ENCODE measurements at places on chromosomes 7 and 10.

GRCh38 chr7:112892263-112892662 is 102.1 kb upstream of the TMEM168 start:
- DNase-seq = no peak

- DNase-seq = no peak
Observed at GRCh38 chr7:44259547-44260457, 59.0 kb downstream of the YKT6 start.

GRCh38 chr7:143263266-143264195 is at the start of gene GSTK1:
TSS of gene GSTK1 (plus strand) at chr7:143263441. CDS start at chr7:143263514, 73 bp downstream.
- peak; percentile 84 for DNase-seq

GRCh38 chr7:24283897-24284698 is at the start of gene NPY:
TSS of gene NPY (plus strand) at chr7:24284190. CDS start at chr7:24285241, 1,051 bp downstream.
- no peak for DNase-seq

DNA sequence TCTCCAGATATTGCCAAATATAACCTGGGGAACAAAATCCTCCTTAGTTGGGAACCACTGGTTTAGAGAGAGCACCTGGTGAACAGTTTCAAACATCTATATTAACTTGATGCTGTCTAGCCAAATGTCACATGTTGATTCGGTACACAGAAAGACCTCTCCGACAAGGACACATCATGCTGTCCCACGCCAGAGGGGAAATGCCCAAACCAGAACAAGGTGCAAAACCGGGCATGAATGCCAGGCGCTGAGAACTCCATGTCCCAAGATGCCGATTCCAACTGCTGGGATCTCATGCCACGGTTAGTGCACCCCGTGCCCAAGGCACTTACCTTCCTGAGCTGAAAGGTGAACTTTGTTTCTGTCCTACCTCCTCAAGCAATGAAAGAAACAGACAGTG is 100.8 kb downstream of the SFMBT2 start:
- no peak for DNase-seq

GRCh38 chr10:79399223-79399831 is 46.1 kb downstream of the ZCCHC24 start:
- no peak for DNase-seq

GRCh38 chr10:130169136-130169859 is 33.1 kb downstream of the GLRX3 start:
- DNase-seq = no peak

DNA sequence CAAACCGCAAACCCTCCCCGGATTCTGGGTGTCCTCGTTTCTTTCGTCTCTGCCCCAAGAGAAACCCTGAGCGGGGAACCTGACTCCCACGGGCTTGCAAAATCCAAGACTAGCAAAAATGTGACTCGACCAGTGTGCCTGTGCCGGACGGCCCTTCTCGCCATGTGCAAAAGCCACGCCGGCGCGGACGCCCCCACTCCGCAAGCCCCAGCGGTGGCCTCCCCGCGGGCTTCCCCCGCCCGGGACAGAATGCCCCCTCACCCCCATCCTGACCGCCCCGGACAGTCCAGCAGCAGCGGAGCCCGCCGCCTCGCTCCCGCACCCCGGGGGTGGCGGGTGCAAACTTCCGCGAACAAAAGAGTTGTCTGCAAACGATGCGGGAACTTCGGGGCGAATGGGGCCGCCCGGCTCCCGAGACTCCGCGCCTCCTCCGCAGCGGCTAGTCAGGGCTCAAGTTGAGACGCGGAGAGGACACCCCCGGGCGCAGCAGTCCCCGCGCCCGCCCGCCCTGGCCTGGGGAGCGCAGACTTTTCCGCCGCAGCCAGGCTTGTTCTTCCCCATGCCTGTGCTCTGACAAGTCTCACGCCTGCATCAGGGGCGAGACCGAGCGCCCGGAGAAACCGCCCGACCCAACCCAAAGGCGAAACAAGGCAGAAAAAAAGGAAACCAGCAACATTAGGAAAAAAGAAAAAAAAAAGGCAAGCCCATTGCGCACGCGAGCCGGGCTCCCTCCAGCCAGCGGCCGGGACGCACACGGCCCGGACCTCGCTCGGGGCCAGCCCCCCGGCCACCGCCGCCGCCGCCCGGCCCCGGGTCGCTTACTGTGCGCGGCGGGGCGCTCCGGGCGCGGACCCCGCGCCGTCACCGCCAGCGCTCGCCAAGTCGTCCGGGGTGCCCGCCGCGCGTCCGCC is 732 bp downstream of the FAM53B start:
- peak; percentile 53 for DNase-seq

DNA sequence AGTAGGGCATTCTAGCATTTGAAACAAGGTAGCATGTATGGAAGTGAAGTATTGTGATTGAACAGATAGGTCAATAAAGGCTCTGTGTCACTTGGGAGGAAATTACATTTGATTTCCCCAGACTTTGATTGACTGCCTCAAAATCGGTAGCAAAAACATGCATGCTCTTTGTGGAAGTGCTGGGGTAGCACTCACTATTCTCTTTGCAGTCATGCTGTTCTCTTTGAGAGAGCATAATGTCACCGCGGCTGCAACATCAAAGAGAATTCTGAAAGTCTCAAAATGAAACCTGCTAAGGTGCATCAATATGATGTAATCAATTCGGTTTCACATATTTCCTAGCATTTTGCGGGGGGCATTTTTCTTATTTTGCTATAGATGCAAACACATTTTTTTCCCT is 64.2 kb downstream of the ARMC3 start:
- DNase-seq = no peak

- DNase-seq = no peak
Observed at GRCh38 chr7:156566812-156567549, 73.6 kb upstream of the RNF32 start.

- DNase-seq = no peak
Observed at GRCh38 chr7:43522406-43523156, 60.3 kb upstream of the STK17A start.

DNA sequence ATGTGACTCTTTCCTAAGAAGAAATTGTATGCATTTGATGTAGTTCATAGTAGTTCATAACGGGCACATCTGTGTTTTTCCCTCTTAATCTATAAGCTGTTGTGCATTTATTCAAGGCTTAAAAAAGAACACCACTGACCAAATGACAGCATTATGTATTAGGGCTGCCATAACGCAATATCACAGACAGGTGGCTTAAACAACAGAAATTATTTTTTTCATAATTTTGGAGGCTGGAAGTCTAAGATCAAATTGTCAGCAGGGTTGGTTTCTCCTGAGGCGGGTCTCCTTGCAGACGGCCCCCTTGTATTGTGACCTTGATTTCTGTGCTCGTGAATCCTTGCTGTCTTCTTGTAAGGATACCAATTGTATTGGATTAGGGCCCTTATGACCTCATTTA is 627 bp upstream of the SSMEM1 start:
- DNase-seq = no peak

DNA sequence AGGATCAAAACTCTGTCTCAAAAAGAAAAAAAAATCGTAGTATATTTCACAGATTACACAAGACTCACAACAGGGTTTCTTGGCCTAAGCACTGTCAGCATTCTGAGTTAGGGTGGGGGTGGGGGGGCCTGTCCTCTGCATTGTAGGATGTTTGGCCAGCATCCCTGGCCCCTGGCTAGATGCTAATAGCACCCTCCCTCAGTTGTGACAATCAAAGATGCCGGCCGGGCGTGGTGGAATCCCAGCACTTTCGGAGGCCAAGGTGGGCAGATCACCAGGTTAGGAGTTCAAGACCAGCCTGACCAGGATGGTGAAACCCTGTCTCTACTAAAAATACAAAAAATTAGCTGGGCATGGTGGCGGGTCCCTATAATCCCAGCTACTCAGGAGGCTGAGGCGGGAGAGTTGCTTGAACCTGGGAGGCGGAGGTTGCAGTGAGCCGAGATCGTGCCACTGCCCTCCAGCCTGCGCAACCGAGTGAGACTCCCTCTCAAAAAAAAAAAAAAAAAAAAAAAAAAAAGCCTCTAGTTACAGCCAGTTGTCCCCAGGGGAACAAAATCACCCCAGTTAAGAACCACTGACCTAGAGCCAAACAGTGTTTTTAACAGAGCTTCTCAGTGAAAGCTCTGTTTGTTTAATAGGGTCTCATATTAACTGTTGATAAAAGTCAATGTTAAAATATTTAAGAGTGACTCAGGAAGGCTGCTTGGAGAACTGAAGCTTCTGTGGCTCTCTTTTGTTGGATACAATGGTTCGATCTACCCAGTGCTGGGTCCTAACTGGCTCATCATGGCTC is 161.0 kb upstream of the FAM171A1 start:
- DNase-seq = no peak

GRCh38 chr10:48759113-48759901 is 74.6 kb downstream of the WDFY4 start:
- no peak for DNase-seq

- DNase-seq = no peak
Observed at GRCh38 chr10:126950401-126951105, 45.3 kb downstream of the DOCK1 start.

GRCh38 chr7:15685358-15686294 is 857 bp downstream of the MEOX2 start:
- no peak for DNase-seq

- DNase-seq = no peak
Observed at GRCh38 chr7:118039963-118040489, 143.9 kb upstream of the LSM8 start.

DNA sequence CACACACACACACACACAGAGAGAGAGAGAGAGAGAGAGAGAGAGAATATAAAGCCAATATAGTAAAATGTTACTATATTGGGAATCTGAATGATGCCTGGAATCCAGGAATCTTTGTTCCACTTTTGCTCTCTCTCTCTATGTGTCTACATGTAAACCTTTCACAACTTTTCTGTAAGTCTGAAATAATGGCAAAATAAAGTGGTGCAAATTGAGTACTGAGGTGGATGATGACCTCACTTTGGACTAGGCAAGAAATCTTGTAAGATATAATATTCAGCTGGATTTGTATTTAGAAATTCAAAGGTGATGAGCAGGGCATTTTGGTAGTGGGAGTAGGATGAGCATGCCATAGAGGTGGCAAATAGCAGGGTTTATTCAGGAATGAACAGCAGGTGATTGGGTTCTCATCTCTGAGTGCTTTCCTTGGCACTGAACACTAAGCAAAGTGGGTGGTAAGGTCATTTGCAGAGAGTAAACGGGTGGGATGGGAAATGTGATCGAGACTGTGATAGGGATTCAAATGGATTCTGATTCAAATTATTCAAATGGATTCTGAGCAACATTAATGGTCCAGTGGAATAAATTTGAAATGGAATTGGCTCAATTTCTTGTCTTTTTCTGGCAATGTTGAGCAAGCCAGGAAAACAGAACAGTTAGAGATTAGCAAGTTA is 9.7 kb upstream of the ANLN start:
- DNase-seq = no peak

- no peak for DNase-seq
Observed at GRCh38 chr10:24800861-24801260, 77.2 kb upstream of the ARHGAP21 start.

GRCh38 chr10:14186245-14186644 is 144.5 kb downstream of the FRMD4A start:
- DNase-seq = no peak

GRCh38 chr10:133520193-133520738 is 6.9 kb upstream of the CYP2E1 start:
- peak; percentile 91 for DNase-seq

- DNase-seq = no peak
Observed at GRCh38 chr7:138919911-138920310, 61.3 kb downstream of the KIAA1549 start.

GRCh38 chr10:112677689-112678088 is 230.7 kb downstream of the VTI1A start:
- no peak for DNase-seq

DNA sequence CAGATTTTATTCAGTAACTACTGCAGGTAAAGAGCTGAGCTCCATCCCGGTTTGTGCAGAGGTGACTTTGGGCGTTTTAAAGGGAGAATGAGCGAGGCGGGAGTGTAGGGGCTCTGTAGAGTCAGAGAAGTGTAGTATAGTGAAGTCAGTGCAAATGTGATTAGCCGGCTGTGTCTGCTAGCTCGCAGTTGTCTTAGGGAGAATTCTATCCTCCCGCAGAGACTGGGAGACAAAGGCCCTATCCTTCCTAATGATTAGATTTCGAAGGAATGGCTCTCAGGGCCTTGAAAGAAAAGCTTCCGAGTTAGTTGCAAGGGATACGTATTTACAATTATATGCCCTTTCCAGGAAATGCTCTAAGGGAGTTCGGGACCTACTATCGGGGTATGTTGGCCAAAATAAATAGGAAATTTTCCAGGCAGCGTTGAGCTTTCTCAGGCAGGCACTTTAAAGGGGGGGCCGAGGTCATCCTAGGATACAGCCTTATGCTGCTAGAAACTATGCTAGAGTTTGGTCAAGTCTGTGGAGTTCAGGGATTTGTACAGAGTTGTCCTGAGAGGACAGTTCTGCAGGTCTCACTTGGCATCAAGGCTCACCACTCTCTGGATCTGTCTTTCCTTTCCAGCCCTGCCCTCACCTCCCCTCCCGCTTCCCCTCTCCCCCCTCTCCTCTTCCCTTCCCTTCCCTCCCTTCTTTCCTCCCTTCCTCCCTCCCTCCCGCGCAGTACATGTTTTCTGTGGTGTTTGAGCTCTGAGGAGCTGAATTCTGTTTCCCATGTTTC is 825 bp downstream of the MRPL32 start:
- DNase-seq = no peak

GRCh38 chr10:119495545-119495944 is 47.0 kb downstream of the RGS10 start:
- no peak for DNase-seq

GRCh38 chr10:35178331-35178730 is 51.7 kb downstream of the CREM start:
- DNase-seq = no peak

DNA sequence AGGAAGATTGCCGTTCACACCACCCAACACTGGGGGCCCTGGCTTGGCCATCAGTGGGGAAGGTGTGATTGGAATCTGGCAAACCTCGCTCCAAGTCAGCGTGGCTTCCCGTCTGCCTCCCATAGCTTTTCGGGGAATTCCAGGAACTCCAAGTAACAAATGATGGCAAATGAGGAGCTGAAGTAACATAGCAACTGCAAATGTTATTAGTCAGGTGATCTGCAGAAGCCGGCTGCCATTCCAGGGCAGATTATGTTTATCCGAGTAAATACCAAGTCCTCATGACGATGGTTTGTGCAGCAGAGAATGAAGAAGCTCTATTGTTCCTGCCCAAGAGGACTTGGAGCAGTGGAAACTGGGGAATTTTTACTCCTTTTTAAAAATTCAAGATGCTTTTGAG is 270.5 kb upstream of the PODXL start:
- DNase-seq = no peak

DNA sequence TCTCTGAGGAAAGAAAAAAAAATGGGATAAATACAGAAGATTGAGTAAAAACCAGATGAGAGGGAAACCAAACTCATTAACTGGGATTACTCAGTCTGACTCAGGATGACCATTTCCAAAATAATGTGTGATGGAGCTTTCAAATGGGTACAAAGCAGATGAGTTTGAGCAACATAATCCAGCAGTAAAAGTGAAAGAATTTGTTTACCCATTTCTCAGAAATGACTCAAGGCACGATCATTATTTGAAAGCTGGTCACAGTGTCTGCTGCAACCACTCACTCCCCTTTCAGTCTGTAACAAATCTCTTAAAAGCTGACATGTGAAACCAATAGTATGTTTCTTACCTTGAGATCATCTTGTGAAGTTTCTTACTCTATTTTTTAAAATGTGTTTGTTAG is 104.7 kb upstream of the KLF14 start:
- DNase-seq = no peak

GRCh38 chr10:124301736-124302135 is 117.0 kb downstream of the OAT start:
- DNase-seq = no peak

GRCh38 chr7:146002431-146003078 is 114.0 kb upstream of the CNTNAP2 start:
- no peak for DNase-seq
